ENCODE measurements at places on chromosomes 1 and 21.

- DNase-seq: no peak
Measured at GRCh38 chr1:151166505-151166956, 587 bp downstream of the SCNM1 start.

DNA sequence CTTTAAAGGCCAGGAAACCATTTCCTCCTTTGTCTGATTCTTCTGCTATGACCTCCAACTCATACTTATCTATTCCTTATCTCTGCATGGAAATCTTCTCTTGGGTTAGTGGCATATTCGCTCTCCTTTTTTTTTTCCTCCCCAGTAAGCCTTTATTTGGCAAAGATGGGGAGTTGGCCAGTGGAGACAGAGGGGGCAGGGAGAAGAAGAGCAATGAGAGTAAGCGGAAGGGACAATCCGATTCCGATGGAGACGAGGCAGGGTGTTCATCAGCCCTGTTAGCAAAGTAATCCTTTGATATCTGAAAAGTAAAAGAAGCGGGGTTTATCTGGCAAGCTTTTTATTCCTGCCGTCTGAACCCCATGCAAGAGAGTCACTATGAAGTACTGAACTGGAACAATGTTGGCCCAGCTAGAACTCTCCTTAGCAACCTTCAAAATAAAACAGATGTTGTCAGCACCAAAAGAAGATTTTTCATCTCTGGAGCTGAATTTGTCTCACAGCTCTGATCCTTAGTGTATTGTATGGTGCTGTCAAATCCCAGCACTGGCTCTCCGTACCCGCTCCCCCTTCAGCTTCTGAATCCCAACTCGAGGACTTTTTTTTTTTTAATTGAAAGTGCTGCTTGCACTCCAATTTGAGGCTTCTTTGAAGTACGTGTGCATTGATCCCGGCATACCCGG, 40.9 kb downstream of the PTGFRN start:
- no peak for DNase-seq

- DNase-seq: no peak
Measured at GRCh38 chr1:4075436-4076225, 175.6 kb upstream of the C1orf174 start.

- DNase-seq: no peak
Measured at GRCh38 chr1:19623523-19623922, 20.6 kb upstream of the NBL1 start.

- DNase-seq: no peak
Measured at GRCh38 chr1:177122461-177123251, 41.9 kb downstream of the ASTN1 start.

- peak; percentile 46 for DNase-seq
Measured at GRCh38 chr1:223531742-223532341, 133.7 kb downstream of the CAPN8 start.

All from COR-L47 (cell line).